ENCODE measurements at places on chromosomes 7 and 10. TPM values are rescaled to one million over a fixed set of nuclear protein-coding genes. Genes with fewer than 3 reads are reported as not detected.

The GALNT17 gene
- not detected for polyA plus RNA-seq

The NUTM2E gene
- polyA plus RNA-seq: not detected

The DGKI gene
- polyA plus RNA-seq: not detected

The GOT1 gene
- 24.0 TPM for polyA plus RNA-seq

The TAS2R41 gene
- polyA plus RNA-seq: not detected
